ENCODE measurements at places on chromosomes 3 and 15.

DNA sequence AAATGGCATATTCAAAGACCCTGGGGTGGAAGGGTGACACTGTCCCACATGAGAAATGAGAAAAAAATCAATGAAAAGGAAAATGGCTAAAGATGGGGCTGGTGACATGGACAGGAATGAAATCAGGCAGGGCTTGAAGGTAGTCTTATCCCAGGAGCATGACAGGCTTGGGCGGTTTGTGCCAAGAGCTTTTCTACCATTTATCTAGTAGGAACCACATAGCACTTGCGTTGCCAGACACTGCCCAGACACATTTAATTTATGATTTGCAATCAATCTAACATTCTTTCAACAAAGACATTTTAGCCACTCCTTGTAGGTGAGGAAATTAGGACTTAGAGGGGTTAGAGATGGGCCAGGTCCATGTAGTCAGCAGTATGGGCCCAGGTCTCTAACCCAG lies 106.6 kb upstream of the NR2F2 start:
- DNase-seq, result no peak

DNA sequence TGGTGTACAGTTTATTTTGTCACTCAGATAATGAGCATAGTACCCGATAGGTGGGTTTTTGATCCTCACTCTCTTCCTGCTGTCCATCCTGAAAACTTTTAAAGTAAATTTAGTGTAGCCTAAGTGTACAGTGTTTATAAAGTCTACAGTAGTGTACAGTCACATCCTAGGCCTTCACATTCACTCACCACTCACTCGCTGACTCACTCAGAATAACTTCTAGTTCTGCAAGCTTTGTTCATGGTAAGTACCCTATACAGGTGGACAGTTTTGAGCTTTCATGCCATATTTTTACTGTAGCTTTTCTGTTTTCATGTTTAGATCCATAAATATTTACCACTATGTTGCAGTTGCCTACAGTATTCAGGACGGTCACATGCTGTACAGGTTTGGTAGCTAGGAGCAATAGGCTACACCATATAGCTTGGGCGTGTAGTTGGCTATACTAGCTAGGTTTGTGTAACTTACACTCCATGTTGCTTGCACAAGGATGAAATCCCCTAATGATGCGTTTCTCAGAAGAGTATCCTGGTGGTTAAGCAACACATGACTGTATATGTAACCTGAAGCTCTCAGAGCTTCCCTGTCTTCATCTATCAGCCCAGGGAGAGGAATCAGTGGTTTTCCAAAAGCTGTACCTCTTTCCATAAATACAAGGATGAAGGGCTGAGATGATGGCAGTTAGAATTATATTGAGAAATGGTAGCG lies 87.6 kb upstream of the SLC25A26 start:
- DNase-seq, result no peak

- DNase-seq, result no peak
Measured at GRCh38 chr3:136994772-136995516, 37.2 kb downstream of the IL20RB start.

GRCh38 chr3:25144430-25144829 lies 283.6 kb upstream of the RARB start:
- no peak for DNase-seq

DNA sequence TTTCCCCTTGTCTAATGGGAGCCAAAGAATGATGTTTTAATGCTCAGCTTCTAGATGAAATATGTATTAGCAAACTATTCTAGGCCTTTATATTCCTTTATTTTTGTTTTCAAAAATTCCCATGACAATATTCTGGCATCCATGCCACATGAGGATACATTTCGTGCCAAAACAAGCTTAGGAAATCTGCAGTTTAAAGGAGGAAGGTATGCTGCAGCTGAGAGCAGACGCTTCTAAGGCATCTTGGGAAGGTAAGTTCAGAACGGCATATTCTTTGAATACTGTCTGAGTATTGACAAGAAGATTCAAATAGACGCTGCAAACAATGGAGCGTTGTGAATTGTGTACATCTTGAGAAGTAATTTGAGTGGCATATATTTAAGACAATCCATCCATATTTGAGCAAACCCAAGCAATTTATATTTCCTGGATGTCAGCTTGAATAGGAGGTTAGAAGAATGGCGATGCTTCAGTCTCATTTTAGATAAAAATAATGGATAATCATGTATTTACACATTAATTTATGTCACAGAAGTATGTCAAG lies 158.6 kb downstream of the RAP2B start:
- DNase-seq, result no peak

DNA sequence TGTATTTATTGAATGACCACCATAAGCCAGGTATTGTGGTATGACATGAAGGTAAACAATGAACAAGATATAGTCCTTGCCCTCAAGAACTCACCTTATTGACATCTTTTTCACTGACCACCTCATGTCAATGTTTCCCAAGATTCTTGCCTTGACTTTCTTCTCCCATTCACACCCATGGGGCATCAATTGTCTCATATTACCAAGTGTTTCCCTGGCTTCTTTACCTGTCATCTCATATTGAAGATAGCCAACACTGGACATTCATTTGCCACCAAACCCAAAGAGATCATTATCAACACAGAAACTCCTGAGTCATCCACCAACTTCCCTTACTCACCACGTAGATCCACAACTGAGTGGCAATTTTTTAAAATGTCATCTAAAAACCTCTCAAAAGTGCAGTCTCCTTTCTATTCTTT lies 2.2 kb downstream of the EFHB start:
- DNase-seq, result no peak

- DNase-seq, result no peak
Measured at GRCh38 chr15:96407482-96407881, 77.0 kb downstream of the NR2F2 start.

DNA sequence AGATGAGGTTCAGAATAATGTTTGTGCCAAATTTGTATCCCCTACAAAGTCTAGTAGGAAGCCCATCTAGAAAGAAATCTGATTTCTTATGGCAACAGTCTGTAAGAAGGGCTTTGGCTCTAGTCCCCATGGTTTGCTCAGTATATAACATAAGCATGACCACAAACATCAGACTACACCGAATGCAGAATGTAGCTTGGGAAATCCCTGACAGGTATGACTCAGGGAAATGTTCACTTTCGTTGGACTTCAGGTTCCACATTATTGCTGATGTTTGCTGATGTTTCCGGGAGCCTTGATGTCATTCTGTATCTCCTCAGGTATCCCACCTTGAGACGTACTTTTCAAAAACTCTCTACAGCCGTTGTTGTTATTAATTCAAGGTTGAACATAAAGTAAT lies 304.4 kb upstream of the TGFBR2 start:
- no peak for DNase-seq

DNA sequence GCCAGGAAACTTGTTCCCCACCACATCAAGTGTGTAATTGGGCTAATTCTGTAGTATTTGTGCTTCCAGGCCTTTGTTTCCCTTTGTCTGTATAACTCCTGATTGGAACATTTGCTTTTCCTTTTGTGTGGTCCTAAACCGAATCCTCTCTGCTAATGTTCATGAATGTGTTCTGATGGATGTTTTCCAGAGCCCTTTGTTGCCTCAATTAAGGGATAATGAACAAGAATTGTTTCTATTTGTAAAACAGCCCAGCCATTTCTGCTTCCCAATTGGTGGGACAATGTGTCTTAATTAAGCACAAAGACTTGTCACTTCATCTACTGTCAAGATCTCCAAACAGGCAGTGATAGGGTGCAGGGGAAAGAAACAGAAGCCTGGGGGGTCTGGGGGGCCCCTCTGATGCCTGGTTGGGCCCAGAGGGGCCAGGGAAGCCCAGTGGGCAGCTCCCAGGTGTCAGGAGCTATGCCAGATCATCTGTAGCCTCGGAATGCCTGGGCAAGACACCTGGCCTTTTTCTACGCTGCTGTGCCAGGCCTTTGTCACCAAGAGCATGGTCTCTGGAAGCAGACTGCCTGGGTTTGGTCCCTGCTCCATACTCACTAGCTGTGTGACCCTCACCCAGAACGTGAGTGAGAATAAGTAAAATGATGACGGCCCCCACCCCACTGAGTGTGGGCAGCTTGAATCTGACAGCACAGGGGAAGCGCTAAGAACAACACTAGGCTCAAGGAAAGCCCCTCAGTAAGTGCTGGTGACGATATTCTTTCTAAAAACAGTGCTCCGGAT lies 116.6 kb upstream of the PRR20G start:
- no peak for DNase-seq

GRCh38 chr3:45646051-45646585 lies 43.1 kb upstream of the SACM1L start:
- DNase-seq, result no peak

GRCh38 chr15:36117296-36117787 lies 462.1 kb upstream of the CDIN1 start:
- no peak for DNase-seq

DNA sequence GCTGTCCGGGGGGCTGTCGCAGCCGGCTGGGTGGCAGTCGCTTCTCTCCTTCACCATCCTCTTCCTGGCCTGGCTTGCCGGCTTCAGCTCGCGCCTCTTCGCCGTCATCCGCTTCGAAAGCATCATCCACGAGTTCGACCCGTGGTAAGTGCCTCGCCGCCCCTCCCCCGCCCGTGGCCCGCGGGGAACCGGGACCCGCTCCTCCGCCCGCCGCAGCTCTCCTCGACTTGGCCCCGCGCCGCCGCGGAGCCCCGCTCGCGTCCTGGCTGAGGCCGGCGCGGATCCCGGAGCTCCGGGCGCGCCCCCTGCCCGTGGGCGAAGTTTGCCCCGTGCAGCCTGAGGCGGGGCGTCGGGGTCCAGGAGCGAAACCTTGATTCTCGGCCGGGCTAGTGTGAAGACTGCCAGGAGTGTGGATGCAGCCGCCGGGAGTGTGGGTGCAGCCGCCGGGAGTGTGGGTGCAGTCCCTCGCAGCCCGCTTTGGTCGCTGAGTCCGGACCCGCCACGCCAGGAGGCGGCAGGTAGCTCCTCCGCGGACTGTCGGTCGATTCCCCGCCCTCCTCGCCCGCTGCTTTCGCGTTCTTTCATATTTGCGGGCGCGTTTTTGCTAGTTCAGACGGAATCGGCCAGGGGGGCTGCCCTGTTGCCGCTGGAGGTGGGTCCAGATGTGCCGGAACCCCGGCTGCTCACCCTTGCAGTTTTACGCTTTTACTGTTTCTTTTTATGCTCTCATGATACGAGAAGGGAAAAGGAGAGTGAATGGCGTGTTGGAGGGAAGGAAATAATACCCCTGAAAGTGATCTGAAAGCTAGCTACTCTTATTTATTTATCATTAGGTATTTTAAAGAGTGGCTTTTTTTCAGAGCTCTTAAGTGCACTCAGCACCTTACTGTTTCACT lies 692 bp downstream of the STT3B start:
- peak; percentile 61 for DNase-seq
